ENCODE measurements at places on chromosomes 11 and 22. TPM values are rescaled to one million over a fixed set of nuclear protein-coding genes. Genes with fewer than 3 reads are reported as not detected.

Gene C1QTNF4
- total RNA-seq, result not detected

- no peak overlapping the region for H3K4me3 ChIP-seq
- no peaks in the 10 kb centered on the region for H3K4me1 ChIP-seq
- H3K27me3 ChIP-seq, result no peaks in the 10 kb centered on the region
- H3K27ac ChIP-seq, result no peak overlapping the region
- no peaks in the 10 kb centered on the region for H3K36me3 ChIP-seq
Observed at GRCh38 chr22:29133603-29134133, 60.8 kb downstream of the KREMEN1 start.

DNA sequence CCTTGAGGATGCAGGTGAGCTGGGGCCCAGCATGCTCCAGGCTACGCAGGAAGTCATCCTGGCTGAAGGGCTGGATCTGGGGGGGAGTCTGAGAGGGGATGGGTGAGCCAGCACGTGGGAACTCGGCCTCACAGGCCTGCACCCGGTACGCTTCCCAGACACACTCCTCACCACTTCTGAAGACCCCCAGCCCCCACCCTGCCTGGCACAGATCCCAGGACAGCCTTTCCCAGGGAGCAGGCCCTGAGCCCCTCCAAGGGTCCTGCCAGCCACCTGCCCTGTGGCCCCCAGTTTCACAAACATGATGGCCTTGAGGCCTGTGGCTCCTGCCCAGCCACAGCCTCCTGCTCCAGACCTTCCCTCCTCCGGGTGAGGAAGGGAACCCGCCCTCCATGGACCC lies 5.6 kb upstream of the PLXNB2 start:
- H3K27me3 ChIP-seq, result no peaks in the 10 kb centered on the region
- H3K4me3 ChIP-seq, result no peak overlapping the region
- H3K36me3 ChIP-seq, result no peaks in the 10 kb centered on the region
- H3K27ac ChIP-seq, result no peak overlapping the region
- no peak for DNase-seq

- peaks cover 43% of the 10 kb centered on the region for H3K4me1 ChIP-seq
- no peak overlapping the region for H3K27ac ChIP-seq
- H3K27me3 ChIP-seq, result no peaks in the 10 kb centered on the region
- peak; percentile 66 for DNase-seq
- no peak overlapping the region for H3K4me3 ChIP-seq
Observed at GRCh38 chr11:65487467-65488272, 11.2 kb upstream of the MALAT1 start.

Gene CSF2RB
- total RNA-seq, result 41.2 TPM

Gene ANO1
- not detected for total RNA-seq

- no peaks in the 10 kb centered on the region for H3K4me1 ChIP-seq
- H3K27me3 ChIP-seq, result no peaks in the 10 kb centered on the region
- no peaks in the 10 kb centered on the region for H3K36me3 ChIP-seq
- DNase-seq, result no peak
Observed at GRCh38 chr11:110566577-110566976, 136.8 kb downstream of the FDX1 start.

Gene KRTAP5-10
- total RNA-seq, result 0.27 TPM

- no peaks in the 10 kb centered on the region for H3K27me3 ChIP-seq
- H3K27ac ChIP-seq, result no peak overlapping the region
- no peak for DNase-seq
- H3K36me3 ChIP-seq, result no peaks in the 10 kb centered on the region
- H3K4me3 ChIP-seq, result no peak overlapping the region
Observed at GRCh38 chr11:92211576-92212167, 12.9 kb upstream of the FAT3 start.

Gene HBE1
- total RNA-seq, result not detected

DNA sequence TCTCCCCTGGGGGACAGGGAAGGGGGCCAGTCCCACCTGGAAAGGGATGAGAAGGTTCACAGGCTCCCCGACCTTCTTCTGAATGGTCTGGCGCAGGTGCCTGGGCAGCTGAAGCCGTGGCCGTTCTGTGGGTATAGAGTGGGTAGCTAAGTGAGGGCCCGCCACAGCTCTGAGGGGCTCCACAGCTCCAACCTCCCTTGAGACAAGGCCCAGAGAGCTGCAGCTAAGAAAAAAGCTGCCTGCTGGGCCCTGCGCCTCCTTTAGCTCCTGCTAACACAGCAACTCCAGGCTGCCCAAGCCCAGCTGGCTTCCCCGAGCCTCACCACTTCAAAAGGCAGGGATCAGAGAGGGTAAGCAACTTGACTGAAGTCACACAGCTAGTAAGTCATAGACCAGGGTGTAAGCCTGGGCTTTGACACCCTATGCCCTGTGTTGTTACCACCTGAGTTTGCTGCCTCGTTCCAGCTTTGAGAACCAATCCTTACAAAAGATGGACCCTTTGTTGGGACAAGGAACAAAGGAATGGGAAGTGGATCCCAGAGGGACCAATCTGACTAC lies 18.5 kb downstream of the MYBPC3 start:
- no peak overlapping the region for H3K27ac ChIP-seq
- H3K4me1 ChIP-seq, result no peaks in the 10 kb centered on the region
- no peak for DNase-seq
- no peaks in the 10 kb centered on the region for H3K27me3 ChIP-seq

GRCh38 chr11:32178692-32179091 lies 87.8 kb downstream of the RCN1 start:
- H3K36me3 ChIP-seq, result no peaks in the 10 kb centered on the region
- H3K27me3 ChIP-seq, result no peaks in the 10 kb centered on the region
- DNase-seq, result no peak

Gene OR8G5
- total RNA-seq, result not detected

DNA sequence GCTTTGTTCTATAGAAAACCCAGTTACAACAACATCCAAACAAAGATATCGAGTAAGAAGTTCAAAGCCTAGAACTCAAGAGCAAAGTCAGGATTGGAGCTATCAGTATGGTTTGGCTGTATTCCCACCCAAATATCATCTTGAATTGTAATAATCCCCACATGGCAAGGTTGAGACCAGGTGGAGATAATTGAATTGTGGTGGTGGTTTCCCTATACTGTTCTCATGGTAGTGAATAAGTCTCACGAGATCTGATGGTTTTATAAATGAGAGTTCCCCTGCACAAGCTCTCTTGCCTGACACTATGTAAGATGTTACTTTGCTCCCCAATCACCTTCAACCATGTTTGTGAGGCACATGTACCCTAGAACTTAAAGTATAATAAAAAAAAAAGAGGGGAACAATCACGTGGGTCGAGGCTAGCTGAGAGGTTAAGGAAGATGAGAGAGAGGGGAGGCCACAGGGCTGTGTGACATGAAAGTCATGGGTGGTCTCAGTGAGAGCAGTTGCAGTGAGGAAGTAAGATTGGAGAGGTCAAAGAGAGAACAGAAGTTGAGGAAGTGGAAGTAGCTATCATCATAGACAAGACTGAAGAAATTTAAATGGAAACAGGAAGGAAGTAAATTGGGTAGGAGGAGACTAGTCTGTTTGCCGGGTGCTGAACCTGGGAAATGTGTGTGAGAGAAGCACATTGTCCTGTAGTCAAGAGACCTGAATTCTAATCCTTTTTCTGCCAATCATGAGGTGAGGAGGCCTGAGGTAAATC lies 80.1 kb upstream of the CD44 start:
- peak; percentile 73 for DNase-seq
- H3K27ac ChIP-seq, result peak overlapping the region; percentile 69
- H3K4me1 ChIP-seq, result peaks cover 29% of the 10 kb centered on the region
- no peak overlapping the region for H3K4me3 ChIP-seq
- H3K36me3 ChIP-seq, result no peaks in the 10 kb centered on the region
- H3K27me3 ChIP-seq, result no peaks in the 10 kb centered on the region

GRCh38 chr11:114284021-114284420 lies 12.2 kb upstream of the NNMT start:
- H3K4me1 ChIP-seq, result no peaks in the 10 kb centered on the region
- H3K4me3 ChIP-seq, result no peak overlapping the region
- no peaks in the 10 kb centered on the region for H3K36me3 ChIP-seq
- H3K27ac ChIP-seq, result no peak overlapping the region
- DNase-seq, result no peak

DNA sequence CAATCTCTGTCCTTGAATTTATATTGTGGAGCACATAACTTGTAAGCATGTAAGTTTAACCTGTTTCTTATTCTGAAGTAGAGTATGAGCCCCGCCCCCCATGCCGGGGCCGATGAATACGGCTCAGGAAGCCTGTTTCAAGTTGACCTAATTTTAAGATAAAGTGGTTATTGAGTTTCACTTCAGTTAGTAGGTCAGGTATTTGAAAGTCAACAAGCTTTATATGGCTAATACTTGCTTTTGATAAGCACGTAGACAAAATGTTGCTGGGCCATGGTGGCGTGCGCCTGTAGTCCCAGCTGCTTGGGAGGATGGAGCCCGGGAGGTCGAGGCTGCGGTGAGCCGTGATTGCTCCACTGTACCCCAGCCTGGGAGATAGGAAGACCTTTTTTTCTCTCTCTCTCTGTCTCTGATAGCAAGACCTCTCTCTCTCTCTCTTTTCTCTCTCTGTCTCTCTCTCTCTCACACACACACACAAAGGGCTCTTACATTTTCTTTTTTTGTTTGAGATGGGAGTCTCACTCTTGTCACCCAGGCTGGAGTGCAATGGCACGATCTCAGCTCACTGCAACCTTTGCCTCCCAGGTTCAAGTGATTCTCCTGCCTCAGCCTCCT lies 14.4 kb downstream of the YWHAH start:
- H3K27me3 ChIP-seq, result no peaks in the 10 kb centered on the region
- H3K36me3 ChIP-seq, result peaks cover 31% of the 10 kb centered on the region
- no peak overlapping the region for H3K4me3 ChIP-seq
- H3K4me1 ChIP-seq, result no peaks in the 10 kb centered on the region

DNA sequence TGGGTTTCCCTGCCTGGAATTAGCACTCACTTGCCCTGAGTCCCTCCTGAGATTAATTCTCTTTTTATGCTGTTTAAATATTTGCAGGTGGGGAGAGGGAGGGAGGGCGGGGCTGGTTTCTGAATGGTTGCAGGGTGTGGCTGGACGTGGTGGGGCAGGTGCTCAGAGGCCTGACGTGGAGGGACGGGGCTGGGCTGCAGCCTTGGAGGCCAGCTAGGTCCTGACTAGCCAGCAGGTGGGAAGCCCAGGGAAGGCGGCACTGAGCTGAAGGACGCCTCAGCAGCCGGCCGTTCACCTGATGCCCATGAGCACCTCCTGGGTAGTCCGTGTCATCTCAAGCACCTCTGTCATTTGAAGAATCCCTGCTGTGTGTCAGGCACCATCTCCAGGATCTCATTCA lies 21.3 kb downstream of the SGSM1 start:
- no peak overlapping the region for H3K4me3 ChIP-seq
- no peak overlapping the region for H3K27ac ChIP-seq
- DNase-seq, result no peak
- H3K4me1 ChIP-seq, result peaks cover 22% of the 10 kb centered on the region
- H3K27me3 ChIP-seq, result no peaks in the 10 kb centered on the region

Gene OR52I1
- total RNA-seq, result not detected

DNA sequence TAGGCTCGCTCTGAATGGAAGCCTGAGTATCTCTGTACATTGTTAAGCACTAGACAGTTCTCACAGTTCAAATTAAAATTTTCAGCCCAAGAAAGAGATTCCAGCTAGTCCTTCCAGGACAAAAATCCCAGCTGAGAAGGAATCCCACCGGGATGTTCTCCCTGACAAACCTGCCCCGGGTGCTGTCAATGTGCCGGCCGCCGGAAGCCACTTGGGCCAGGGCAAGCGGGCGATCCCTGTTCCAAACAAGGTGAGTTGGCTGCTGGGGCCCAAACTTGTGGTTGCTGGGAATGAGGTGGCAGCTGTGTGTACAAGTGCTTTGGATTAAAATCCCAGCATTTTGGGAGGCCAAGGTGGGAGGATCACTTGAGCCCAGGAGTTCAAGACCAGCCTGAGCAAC lies 15.4 kb downstream of the GTSE1 start:
- no peak for DNase-seq
- no peaks in the 10 kb centered on the region for H3K36me3 ChIP-seq
- no peak overlapping the region for H3K27ac ChIP-seq
- no peak overlapping the region for H3K4me3 ChIP-seq
- H3K4me1 ChIP-seq, result no peaks in the 10 kb centered on the region

Gene SLC29A2
- 20.1 TPM for total RNA-seq

GRCh38 chr11:3147626-3148025 lies 17.5 kb downstream of the OSBPL5 start:
- H3K27me3 ChIP-seq, result no peaks in the 10 kb centered on the region
- no peaks in the 10 kb centered on the region for H3K36me3 ChIP-seq
- no peak for DNase-seq
- H3K27ac ChIP-seq, result no peak overlapping the region
- no peak overlapping the region for H3K4me3 ChIP-seq
- H3K4me1 ChIP-seq, result no peaks in the 10 kb centered on the region

GRCh38 chr11:113278481-113278880 lies 35.9 kb upstream of the TTC12 start:
- H3K27ac ChIP-seq, result no peak overlapping the region
- H3K27me3 ChIP-seq, result no peaks in the 10 kb centered on the region
- H3K4me1 ChIP-seq, result no peaks in the 10 kb centered on the region
- no peak overlapping the region for H3K4me3 ChIP-seq
- DNase-seq, result no peak
- no peaks in the 10 kb centered on the region for H3K36me3 ChIP-seq

Gene F2
- total RNA-seq, result not detected

Gene ROBO3
- total RNA-seq, result 0.90 TPM

- H3K4me1 ChIP-seq, result peaks cover 20% of the 10 kb centered on the region
- no peak overlapping the region for H3K27ac ChIP-seq
- peaks cover 26% of the 10 kb centered on the region for H3K27me3 ChIP-seq
- peak overlapping the region; percentile 67 for H3K4me3 ChIP-seq
Observed at GRCh38 chr11:114060392-114061047, 1.0 kb downstream of the ZBTB16 start.

- no peaks in the 10 kb centered on the region for H3K27me3 ChIP-seq
- H3K4me3 ChIP-seq, result no peak overlapping the region
- H3K27ac ChIP-seq, result no peak overlapping the region
Observed at GRCh38 chr22:36571991-36572390, 43.0 kb upstream of the EIF3D start.

DNA sequence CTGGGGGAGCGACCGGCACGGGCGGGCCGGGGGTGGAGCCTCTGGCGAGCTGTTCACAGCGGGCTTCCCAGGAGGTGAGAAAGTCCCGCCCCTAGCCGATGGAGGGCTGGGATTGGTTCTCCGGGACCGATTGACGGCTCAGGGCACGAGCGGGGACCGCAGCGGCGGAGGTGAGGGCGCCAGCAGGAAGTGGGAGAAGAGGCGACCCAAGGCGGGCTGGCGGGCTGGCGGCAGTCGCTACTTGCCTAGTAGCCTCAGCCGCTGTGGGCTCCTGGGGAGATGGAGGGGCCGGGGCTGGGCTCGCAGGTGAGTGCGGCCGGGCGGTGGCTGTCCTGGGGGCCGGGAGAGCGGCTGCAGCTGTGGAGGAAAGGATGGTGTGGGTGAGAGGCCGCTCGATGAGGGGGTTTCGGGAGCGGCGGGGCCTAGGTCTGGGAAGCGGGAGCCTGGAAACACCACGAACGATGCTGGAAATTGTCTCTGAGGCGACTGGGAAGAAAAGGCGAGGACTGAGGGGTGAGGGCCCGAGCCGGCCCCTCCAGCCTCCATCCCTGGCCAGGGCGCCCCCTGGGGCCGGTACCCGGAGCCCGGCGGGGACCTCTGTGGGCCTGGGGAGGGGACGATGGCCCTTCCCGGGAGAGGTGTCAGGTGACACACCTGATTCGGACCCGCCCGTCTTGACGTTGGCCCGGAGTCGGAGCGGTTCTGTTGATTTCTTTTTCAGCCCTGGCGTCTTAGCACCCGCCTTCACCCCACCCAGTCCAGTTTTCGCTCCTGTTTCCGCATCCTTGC lies at the start of gene ZDHHC13:
Gene ZDHHC13, plus strand, starts transcription at position 198 of the 789 bp plus-strand sequence. Its CDS starts 82 bp downstream, at position 280.
- H3K27ac ChIP-seq, result peak within 1 kb of the TSS; percentile 83
- H3K27me3 ChIP-seq, result no peaks in the 10 kb centered on the region
- H3K4me1 ChIP-seq, result peaks cover 17% of the 10 kb centered on the region
- DNase-seq, result peak; percentile 92
- peak within 1 kb of the TSS; percentile 84 for H3K4me3 ChIP-seq
- no peaks in the 10 kb centered on the region for H3K36me3 ChIP-seq

All from B cell (primary cell).